Fibroblast of pulmonary artery (primary cell): ENCODE measurements at places on chromosomes 3 and 15.
A peak's percentile ranks its signal among the peaks of the same experiment; 100 is the strongest.

DNA sequence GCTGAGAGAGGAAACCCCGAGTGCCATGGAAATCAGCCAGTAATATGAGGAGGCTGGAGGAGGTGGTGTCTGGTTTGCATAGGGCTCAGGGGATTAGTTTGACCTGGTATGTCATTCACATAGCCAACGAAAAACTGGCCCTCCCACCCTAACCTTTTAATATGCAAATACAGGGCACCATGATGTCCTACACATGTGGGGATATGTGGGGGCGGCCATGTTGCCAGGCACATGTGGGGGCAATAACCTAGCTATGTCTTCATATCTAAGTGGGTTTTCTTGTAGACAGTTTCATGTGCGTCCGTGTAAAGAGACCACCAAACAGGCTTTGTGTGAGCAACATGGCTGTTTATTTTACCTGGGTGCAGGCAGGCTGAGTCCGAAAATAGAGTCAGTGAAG is 110.1 kb downstream of the MOBP start:
- no peak for DNase-seq

DNA sequence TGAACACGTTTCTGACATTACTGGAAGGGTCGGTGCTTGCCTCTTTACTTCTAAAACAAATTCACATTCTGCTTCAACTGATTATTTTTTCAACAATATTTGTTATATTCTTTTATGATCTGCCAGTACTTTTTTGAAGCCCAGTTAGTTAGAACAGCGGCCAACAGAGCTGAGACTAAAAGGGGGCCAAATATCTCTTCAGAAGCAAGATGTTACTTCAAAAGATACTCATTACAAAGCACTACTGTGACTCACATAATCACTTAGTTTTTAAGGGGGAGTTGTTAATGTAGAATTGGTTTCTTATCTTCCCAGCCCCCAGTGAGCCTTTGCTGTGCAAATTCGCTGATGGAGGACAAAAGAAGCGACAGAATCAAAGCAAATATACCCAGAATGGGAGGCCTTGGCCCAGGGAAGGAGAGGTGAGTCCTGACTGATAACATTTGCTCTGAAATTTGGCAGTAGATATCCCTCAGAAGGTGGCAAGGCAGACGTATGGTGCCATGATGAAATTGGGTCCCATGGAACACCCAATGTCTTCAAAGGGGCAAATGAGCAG is 587.8 kb downstream of the RBMS3 start:
- no peak for DNase-seq

DNA sequence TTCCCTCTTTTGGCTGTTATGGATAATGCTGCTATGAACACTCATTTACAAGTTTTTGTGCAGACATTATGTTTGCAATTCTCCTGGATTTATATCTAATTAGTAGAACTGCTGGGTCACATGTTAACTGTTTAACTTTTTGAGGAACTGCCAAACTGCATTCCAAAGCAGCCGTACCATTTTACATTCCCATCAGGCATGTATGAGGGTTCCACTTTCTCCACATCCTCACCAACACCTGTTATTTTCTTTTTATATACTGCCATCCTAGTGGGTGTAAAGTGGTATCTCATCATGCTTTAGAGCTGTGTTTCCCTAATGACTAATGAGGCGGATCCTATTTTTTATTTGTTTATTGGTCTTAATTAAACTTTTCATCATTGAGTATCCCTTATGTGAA is 9.2 kb downstream of the KPNA4 start:
- no peak for DNase-seq

- DNase-seq: no peak
These were observed 18.6 kb downstream of the ZDHHC19 start for GRCh38 chr3:196192524-196193051.

DNA sequence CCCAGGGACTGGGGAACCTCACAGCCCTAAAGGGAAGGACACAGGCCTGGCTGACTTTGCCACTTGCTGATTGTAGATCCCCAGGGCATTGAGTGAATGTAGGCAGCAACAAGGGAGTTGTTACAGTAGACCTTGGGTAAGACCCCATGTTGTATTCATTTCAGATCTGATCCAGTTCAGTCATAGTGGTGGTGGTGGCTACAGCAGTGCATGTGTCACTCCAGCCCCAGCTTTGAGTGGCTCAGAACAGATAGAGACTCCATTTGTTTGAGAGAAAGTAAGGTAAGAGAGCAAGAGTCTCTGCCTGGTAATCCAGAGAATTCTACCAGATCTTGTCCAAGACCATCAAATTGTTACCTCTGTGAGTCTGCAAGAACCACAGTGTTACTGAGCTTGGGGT is 278.7 kb upstream of the SATB1 start:
- DNase-seq: no peak

DNA sequence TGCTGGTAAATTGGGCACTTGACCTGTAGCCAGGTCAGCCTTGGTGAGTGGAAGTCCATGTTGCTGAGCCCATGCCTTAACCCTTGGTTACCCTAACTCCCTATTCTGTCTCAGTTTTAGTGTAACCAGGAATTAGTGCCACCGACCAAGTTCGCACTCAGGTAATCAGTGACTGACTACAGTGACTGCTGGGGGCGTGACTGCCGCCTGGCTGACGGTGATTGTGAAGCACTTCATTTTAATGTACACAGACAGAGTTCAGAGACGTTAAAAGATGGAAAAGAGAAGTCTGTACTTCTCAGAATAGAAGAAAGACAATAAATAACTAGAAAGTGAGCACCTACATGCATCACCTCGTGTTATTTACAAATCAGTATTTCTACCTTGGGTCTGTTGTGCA is 17.3 kb downstream of the CFAP161 start:
- DNase-seq: no peak

DNA sequence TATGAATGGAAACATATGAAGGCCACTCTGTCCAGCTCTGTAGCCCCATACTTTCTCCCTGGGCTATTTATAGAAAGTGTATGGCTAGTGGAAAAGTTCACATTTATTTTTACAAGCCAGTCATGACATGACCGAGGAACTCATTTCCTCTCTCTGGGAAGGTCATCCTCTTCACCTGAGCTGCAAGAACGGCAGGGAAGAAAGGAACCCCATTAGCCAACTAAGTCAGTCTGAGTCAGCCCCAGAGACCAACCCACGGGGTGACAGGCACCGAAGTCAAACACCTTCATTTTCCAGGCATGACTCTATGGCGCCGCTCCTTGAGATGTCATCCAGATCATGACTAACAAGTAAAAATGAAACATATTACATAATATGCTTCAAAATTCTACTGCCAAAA is 4.8 kb downstream of the PAQR9 start:
- peak; percentile 24 for DNase-seq

DNA sequence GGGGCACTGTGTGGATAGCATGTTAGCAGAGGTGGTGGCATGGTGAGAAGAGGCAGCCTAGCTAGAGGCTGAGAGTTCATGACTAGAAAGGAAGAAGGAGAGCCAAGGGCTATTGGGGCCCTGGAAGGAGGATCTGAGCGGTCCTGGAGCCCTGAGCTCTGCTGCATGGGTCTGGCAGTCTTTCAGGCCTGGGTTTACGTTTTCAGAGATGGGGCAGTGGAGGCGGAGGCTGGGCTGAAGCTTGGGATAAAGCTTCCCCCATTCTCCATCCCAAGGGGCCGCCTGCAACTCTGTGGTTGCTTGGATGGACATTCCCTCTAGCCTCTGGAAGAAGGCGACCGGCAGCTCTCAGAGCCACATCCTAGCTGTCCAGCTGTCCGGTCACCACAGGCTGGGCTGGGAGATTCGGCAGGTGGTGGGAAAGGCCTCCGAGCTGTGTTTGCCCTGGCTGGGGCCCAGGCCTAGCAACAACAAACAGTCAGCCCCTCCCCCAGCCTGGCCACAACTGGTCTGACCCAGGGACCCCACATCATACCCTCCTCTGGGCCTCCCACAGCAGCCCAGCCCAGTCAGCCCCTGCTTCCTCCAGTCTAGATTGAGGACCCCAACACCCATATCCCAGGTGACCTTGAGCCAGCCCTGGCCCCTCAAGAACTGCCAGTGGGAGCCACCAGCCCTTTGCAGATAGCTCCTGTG is 1.8 kb upstream of the SLC38A3 start:
- DNase-seq: no peak

DNA sequence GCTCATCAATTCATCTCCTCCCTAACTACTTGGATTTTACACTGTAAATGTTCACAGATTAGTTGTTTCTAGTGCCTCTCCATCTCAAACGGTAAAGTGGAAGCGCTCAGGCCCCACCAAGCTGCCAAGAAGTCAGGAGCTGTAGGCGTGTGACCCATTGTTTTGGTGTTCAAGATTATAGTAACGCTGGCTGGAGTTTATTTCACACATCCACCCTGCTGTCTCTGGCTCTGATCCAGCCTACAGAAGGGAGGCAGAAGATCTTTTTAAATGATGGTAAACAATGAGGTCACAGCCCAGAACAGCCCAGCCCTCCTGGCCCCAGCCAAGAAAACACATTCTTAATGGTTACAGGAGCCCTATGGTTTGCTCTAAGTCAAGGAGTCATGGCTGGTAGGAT is 25.7 kb upstream of the GALNT15 start:
- DNase-seq: peak; percentile 99

DNA sequence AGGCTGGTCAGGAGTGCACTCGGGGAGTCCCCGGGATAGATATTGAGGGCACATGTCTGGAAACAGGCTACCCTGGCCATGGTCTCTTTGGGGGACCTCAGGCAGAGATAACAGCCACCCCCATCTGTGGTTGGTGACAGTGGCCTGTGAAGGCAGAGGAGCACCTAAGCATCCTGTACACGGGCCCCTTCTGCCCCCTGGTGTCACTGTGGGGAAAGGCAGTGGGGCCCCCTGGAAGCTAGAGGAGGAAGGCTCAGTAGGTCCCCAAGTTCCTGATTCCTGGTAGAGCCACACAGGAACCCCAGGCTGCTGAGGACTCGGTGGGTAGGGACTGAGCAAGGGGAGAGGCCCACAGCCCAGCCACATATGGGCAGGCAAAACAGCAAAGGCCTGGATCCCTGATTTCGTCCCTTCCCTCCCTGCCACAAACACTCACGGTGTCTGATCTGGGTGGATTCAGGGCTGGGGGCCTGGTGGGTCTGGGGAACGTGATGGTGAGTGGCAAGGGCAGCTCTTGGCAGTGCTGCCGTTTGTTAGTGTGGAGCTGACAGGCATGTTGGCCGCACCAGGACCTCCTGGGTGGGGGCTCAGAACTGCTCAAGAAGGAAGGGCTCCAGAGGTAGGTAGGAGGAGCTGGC is 14.1 kb upstream of the CXCR6 start:
- DNase-seq: no peak

DNA sequence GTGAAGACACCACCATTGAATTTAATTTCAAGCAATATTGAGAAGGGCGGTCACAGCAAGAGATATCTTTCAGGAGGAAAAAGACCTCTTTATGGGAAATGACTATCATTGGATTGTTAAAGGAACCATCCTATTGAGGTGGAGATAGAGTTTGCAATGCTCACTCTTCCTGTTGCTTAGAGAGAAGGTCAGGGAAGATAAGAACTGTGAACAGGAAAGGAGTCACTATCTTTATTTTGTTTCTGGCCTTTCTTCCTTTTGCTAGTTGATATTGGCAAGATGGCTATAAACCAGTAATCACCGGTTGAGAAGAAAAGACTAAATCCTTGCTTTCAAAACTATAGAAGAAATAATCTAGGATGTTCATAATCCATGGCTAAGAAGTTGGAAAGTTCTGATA is 112.1 kb upstream of the TMEM108 start:
- DNase-seq: no peak

DNA sequence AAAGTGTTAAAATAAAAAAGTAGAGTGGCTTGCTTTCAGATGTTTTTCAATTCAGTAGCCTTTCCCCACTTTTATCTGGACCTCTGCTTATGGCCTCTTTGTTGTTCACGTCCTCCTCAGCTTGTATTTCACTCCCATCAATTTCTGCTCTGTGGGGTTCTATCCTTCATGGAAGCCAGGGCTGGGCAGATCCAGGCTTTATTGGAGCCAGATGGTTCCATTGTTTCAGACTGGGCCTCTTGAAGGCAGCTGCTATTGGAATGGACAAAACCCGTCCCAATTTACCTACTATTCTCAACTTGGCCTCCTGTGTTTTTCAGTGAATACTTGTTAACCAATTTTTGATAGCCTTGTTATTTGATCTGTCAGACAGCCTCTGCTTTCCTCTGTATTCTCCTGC is 10.9 kb upstream of the AADACL2 start:
- DNase-seq: no peak

- DNase-seq: peak; percentile 74
These were observed 4.0 kb upstream of the NR2F2 start for GRCh38 chr15:96326328-96327154.

- no peak for DNase-seq
These were observed 34.6 kb upstream of the TMEM45A start for GRCh38 chr3:100457811-100458210.

GRCh38 chr3:29100292-29100691 is 180.6 kb upstream of the RBMS3 start:
- peak; percentile 24 for DNase-seq

DNA sequence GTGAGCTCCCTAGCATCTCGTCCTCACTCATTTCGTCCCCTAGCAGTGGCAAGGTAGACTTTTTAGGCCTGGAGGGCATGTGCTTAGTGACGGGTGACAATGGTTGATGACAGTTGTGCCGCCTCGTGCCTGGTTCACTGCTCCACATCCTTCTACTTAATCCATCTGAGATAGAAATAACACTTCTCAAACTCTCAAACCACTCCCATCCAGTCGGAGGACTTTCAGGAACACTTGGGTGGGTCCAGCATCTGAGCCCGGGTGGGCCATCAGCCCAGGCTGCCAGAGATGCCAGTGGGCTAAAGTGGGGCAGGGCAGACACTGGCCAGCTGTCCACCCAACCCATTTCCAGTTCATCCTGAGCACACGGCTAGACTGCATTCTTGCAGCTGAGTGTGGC is 79.7 kb upstream of the SMAD3 start:
- no peak for DNase-seq

DNA sequence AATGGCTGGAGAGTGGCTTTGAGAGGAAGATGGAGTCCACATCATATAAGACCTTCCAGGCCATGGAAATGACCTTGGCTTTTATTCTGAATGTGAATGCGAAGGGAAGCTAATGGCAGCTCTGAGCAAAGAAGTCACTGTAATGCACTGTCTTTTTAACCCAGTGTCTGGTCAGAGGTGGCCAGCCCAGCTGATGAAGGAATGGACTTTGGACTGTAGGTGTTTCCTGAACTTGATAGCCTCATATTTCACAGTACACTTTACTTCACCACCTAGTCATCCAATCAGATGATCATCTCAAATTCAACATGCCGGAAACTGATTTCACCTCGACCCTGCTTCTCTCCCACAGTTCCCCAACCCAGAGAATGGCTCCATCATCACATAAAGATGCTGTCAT is 33.4 kb downstream of the DCLK3 start:
- no peak for DNase-seq

GRCh38 chr3:139710212-139710611 is 32.4 kb upstream of the NMNAT3 start:
- no peak for DNase-seq

DNA sequence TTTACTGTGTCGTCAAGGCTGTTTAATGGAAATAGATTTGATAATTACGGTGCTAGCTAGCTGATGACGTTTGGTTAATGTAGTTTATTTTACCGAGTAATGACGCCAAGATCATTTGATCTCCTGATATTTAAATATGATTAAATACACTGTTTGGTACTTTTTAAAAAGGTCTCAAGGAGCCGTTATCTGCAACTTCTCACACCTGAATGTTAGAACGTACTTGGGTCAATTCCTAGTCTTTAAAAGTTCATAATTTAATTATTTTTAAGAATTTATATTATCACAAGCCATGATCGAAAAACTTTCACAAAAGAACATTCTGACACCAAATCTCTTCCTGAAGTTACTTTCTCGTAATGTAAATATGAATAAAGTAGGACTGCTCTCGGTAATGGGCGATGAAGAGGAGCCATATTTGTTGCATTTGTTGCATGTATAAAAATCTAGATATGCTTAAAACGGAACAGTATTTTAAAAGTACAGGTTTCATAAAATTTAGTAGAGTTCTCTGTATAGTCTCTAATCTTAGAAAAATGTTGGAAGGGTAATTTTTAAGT is 16.2 kb upstream of the CHD2 start:
- no peak for DNase-seq
